ENCODE measurements at places on chromosomes 1 and 21. TPM values are rescaled to one million over a fixed set of nuclear protein-coding genes. Genes with fewer than 3 reads are reported as not detected.

The ATP5IF1 gene
- 176 TPM for total RNA-seq

The LRRC39 gene
- 0.82 TPM for total RNA-seq

The FAM163A gene
- total RNA-seq = not detected

The IQGAP3 gene
- total RNA-seq = 24.9 TPM

The DNAJC6 gene
- total RNA-seq = 1.3 TPM

The ARF1 gene
- 267 TPM for total RNA-seq

The OVAAL gene
- total RNA-seq = not detected

The DDR2 gene
- total RNA-seq = 0.24 TPM

The LENEP gene
- total RNA-seq = 0.63 TPM

The AKNAD1 gene
- total RNA-seq = not detected

The HTR6 gene
- not detected for total RNA-seq

The C1QC gene
- total RNA-seq = not detected

The SELENON gene
- 13.4 TPM for total RNA-seq

The LCE3E gene
- not detected for total RNA-seq

The LGR6 gene
- total RNA-seq = not detected

The CREG1 gene
- 8.4 TPM for total RNA-seq

The ZBTB7B gene
- total RNA-seq = 119 TPM

The CAPN8 gene
- total RNA-seq = not detected

The ZNF648 gene
- not detected for total RNA-seq

The TRAF5 gene
- total RNA-seq = 82.3 TPM

The SPRR2E gene
- not detected for total RNA-seq

The AADACL4 gene
- not detected for total RNA-seq

The REG4 gene
- total RNA-seq = 2.2 TPM

The TFAP2E gene
- 0.58 TPM for total RNA-seq

The OR10Z1 gene
- total RNA-seq = not detected

The WNT3A gene
- total RNA-seq = not detected

The KRTAP6-1 gene
- not detected for total RNA-seq

The PLA2G5 gene
- not detected for total RNA-seq

The CFHR1 gene
- not detected for total RNA-seq

The PLPPR4 gene
- not detected for total RNA-seq

The CDK18 gene
- 1.6 TPM for total RNA-seq

The RC3H1 gene
- total RNA-seq = 30.5 TPM
